Stimulated activated CD4-positive, alpha-beta T cell treated with anti-CD3 and anti-CD28 coated beads, Interleukin-1b, Interleukin-23, amount 100 ng/mL, for 1 hour (primary cell): ENCODE measurements at places on chromosomes 16 and 17.

DNA sequence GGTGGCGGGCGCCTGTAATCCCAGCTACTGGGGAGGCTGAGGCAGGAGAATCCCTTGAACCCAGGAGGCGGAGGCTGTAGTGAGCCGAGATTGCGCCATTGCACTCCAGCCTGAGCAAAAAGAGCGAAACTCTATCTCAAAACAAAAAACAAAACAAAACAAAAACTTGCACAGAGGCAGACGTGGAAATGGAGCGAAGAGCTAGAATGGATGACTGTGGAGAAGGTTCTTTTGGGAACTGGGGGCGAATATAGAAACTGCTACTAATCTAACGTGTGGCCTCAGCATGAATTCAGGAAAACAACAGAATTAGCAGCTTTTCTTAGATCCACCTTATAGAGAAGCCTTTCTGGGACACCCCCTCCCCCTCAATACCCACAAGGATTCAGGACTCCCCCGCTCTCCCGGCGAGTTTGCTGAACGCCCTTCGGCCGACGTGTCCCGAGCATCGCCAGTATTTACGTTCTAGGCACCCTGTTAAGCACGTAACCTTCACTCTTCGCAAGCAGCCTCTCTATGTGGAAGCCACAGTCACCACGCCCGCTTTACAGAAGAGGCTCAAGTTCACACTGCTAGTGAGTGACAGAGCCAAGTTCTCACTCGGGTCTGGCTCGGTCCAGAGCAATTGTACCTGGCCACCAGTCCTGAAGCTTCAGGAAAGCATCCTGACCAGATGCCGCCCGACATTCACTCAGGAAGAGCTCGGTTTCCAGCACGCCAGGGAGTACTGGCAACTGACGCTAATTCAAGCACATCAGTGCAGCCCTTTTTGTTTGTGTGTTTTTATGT, 13.3 kb upstream of the ABR start:
- no peak for DNase-seq

GRCh38 chr17:76384222-76384986, at the start of gene SPHK1:
Gene SPHK1, plus strand, starts transcription at chr17:76384609. Its CDS starts 1,036 bp downstream, at chr17:76385645.
- peak; percentile 10 for DNase-seq

DNA sequence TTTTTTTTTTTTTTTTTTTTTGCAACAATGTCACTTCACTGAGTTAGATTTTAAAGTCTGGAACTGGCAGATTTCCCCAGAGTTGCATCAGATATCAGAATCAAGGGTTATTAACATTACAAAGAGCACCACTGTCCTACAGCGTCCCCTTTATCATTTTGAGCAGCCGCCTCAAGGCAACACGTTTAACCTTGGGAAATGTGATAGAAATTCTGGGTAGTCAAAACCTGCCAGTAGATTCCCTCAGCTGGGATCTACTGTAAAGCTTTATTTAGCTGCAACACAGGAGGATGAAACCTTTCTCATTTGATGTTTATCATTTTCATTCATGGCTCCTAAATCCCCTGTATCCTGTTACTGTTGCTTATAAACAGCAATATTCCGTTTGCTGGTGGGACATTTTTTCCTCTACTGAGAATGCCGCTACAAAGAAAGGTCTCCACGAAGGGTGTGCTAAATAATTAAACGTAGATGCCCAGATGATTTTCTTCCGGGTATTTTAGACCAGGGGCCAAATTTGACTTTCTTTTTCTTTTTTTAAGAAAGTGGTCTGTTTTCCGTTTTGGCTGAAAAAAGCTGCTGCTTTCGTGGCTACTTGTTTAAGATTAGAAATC, 436.1 kb upstream of the GOT2 start:
- DNase-seq = no peak

DNA sequence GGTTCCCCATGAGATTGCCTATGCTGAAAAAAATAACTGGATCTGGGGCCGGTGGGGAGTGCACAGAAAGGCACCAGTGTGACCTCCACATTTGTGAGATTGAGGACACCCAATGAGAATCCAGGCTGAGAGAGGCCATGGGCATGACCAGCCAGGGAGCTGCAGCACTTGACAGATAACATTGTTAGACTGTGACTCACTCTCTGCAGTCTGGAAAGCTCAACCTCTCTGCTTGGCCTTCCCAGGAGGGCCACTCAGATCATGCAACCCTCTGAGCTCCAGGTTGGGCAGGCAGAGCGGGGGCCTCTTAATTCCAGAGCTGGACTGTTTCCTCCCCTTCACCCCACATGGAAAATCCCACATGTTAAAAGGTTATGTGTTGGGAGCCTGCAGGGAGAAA, 30.1 kb downstream of the FZD2 start:
- no peak for DNase-seq

DNA sequence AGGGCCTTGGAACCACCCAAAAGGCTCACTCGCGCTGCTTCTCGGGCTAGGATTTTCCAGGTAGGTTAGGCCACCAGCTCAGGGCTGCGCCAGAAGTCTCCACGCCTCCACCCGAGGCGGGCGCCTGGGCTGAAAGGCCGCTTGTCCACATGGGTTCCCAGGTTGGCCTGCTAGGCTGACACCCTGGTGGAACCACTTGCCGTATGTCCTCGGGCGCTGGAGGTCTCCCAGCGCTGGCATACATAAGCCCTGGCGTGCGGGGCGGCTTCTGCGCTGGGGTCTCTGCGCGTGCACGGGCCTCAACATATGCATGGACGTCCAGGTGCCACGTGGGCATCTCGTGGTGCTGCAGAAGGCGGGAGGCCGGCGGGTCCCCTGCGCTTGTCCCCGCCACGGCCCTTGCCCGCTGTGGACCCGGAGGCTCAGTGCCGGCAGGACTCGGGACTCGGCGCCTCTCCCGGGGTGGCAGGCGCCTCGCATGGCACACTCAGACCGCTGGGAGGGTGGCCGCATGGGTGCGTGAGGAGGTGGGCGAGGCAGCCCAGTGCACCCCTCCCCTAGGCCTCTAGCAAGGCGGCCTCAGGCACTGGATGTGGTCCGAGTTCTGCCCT, 47.2 kb upstream of the ZNF629 start:
- no peak for DNase-seq

DNA sequence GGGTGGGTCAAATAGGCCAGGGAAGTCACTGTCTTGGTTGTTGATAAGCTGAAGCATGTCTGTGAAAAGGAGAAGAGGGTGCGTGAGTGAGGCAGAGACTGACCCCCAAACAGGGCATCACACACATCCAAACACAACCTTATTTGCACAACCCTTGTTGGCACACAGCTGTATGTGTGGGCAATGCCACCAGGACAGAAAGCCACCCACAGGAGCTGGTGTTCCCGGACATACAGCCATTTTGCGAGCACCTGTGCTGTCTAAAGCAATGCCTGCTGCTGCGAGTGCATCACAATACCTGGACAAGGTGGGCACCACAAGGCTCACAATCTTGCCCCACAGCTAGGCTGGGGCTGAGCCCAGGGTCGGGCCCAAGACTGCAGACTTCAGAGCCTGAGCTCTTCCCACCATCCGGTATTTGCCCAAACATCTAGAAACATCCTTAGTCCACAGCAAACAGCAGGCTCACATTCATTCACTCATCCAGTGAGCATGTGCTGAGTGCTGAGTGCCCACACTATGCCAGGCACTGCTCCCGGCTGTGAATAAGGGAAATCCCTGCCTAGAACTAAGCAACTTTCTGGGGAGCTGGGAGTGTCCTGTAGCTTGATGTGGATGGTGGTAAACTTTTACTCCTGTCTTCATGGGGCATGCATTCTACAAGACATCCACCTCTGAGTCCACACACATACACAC, 16.2 kb downstream of the SREBF1 start:
- DNase-seq = no peak

DNA sequence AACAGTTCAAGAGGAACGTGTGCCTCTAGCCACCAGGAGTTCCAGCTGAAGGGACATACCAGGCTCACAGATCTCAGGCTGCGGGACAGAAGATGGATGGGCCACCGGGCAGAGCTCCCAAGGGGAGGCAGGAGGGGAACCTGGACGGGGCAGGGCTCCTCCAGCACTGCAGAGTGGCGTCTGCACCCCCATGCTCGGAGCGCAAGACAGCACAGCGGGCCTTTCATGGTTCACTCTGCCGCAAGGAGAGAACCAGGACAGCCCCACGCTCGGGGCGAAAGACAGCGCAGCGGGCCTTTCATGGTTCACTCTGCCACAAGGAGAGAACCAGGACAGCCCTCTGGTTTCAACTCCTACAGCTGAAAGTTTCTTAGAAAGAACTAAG, 20.6 kb downstream of the SLC38A10 start:
- no peak for DNase-seq

DNA sequence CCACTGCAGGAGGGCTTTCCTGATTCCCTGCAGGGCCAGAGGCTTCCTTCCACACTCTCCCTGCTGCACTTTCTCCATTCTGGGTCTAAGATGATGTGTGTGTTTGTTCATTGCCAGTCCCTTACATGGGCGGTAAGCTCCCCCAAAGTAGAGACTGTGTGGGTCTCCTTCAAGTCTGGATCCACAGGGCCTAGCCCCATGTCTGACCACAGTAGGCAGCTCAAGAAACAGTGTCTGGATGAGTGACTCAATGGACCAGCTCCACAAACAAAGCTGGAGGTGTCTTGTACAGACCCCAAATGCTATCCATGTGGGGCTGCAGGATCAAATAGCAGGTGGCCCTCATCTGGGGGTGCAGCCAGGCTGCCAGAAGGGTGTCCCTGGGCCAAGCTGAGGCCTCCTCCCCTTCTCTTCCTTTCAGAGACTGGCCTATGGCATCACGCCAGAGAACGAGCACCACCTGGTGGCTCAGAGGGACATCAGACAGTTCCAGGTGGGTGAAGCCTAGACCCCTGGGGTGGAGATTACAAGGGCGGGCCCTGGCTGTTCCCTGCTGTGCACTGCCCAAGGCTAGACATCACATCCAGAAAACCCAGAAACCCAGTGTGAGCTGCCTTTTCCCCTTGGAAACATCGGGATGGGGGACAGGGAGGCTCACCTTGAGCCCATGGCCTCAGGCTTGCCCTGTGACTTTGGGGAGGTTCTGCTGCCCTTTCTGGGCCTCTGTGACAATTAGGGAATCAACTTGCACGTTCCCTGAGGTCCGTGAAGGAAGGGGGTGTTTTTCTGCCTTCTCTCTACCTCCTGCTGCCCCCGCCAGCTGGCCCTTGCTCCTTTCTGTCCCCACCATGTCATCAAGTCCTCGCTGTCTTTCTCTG, 45.9 kb downstream of the SLC6A2 start:
- no peak for DNase-seq

- no peak for DNase-seq
Observed at GRCh38 chr16:26220894-26221293, 529.1 kb downstream of the HS3ST4 start.

DNA sequence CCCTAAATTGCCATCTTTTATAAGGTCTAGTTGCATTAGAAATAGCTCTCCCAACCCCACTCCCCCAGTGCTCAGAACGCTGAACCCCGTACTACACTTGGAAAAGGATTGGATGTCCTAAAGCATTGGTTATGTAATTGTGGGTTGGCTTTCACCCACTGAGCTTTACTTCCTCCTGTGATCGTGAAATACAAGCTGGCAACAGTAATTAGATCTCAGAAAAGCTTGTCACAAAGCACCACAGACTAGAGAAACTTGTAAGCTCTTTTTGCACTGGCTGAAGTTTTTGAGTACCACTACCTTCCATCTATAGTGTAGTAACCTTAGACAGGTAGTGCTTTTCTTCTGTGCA, 54.4 kb downstream of the SIAH1 start:
- DNase-seq = no peak

DNA sequence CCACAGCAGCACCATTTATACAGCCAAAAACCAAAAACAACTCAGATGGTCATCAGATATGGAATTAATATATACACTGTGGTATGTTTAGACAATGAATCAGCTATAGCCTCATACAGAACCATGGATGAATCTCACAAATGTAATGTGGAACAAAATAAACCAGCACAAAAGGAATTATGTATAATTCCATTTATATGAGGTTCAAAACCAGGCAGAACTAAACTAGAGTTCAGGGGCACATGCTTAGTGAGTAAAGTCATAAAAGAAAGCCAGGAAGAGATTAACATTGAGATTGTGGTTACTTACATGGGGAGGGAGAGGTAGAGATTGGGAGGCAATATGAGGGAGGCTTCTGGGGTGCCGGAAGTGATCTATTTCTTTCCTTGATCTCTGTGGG, 231.1 kb downstream of the COPRS start:
- no peak for DNase-seq

DNA sequence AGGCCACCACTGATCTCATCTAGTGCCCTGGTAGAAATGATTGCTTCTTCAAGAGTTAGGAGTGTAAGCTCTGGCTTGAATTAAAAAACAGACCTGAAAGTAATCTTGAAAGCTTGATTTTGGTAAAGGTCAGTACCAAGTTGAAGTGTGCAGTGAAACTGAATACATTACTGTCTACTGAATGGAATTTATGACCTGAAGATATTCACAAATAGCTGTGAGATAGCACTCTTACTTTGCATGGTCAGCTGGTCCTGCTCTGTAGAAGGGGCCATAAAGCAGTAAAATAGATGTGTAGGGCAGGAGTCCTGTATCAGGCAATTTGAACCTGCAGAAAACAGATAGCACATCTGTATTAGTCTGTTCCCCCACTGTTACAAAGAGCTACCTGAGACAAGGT, 78.6 kb downstream of the MYH13 start:
- DNase-seq = no peak

- no peak for DNase-seq
Observed at GRCh38 chr16:88102597-88102996, 151.4 kb downstream of the BANP start.

DNA sequence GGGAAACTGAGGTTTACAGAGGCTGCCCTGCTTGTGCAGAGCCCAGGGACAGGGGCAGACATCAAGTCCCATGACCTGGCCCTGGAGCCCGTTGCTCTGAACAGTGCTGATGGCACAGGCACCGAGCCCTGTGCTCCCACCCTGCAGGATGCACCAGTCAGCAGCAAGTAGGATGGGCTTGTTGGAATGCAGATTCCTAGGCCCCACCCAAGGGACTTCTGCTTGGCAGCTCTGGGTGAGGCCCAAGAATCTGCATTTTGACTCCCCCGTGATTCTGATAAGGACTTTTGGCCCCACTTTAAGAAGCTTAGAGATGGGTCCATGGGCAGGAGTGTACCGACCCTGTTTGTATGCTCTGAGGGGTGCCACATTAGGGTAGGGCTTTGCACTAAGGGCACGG, 23.3 kb downstream of the LASP1 start:
- no peak for DNase-seq

- DNase-seq = no peak
Observed at GRCh38 chr16:24135624-24136565, 120.2 kb upstream of the CACNG3 start.

DNA sequence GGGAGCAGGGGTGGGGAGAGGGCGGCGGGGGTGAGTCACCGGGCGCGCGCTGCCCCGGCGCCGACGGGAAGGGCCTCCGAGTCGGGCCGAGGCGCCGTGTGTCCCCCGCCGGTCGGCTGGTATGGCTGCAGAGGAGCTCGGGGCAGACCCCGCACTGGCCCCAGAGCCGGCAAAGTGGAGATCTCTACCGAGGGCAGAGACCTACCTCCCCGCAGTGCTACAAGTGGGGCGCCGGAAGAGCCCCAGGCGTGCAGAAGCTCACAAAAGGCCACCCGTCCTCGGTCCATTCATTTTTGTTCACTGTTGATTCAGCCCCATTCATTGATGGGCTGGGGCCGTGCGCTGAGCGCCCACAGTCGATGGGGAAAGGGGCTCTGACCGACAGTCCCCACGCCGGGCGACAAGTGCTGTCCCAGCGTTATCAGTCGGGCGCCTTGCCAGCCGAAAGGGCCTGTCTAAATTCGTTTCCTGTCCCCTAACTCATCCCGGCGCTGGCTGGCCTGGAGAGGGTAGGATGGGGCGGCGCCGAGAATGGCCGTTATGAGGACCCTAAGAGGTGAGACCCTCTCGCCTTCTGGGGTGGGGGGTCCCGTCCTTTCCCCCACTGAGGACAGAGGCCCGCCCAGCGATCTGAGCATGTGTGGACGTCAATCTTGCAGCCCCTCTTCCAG, 709 bp upstream of the ENO3 start:
- no peak for DNase-seq

- no peak for DNase-seq
Observed at GRCh38 chr17:15119968-15120367, 145.2 kb downstream of the PMP22 start.
